ENCODE measurements at places on chromosomes 5 and 9.

GRCh38 chr5:119400245-119400644 is 44.4 kb downstream of the TNFAIP8 start:
- DNase-seq: peak; percentile 32

DNA sequence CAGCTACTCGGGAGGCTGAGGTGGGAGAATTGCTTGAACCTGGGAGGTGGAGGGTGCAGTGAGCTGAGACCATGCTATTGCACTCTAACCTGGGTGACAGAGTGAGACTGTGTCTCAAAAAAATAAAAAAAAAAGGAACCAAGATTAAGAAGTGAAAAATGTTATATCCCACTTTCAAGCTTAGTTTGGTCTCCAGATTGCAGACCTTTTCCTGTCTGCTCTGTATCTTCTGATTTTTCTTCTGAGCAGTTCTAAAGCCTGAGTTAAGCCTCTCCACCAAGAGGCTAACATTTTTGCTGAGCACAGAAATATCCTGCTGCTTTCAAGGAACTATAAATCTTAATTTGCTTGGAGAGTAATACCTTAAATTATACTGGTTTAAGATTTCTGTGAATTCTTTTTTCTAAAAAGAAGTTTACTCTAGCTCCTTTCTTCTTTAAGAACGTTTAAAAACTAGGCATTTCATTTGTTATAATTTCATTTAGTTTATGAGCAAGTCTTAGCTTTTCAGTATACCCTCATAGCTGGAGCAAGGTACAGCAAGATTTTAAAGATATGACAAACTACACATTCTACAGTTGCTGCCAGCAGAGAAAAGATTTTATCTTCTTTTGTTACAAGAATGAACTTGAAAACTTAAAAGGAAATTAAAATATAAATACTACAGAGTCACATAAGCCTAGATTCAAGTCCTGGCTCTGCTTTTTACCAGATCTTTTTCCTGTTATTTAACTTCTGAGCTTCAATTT is 55.0 kb downstream of the GARNL3 start:
- no peak for DNase-seq

DNA sequence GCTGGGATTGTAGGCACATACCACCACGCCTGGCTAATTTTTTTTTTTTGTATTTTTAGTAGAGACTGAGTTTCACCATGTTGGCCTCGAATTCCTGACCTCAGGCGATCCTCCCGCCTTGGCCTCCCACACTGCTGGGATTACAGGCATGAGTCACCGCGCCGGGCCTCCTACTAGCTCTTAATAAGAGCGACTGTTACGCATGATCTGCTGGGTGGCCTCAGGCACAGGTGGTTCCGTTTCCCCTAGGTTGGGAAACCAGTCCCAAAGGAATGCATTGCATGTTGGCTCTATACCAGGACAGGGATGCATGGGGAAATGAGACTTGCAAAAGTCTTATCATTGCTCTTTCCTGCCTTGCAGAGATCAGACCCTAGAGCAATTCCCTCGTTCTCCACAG is 184.7 kb upstream of the PPP1R26 start:
- no peak for DNase-seq

DNA sequence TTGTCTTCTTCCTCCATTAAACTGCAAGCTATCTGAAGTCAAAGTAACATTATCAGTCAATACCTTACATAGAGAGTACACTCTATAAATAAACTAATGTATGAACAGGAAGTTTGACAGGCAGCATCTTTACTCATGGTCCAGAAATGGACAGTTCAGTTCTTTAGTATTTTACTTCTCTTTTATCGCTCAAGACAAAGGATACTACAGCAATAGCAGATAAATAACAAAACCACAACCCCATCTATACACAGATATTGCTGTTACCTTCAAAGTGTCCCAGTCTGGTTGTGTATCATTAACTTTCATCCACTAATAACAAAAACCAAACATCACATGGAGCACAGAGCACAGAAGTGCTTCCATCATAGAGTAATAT is 46.4 kb downstream of the SEMA5A start:
- no peak for DNase-seq

GRCh38 chr5:134561871-134562296 is 36.4 kb downstream of the JADE2 start:
- no peak for DNase-seq

GRCh38 chr9:135879619-135880018 is 27.7 kb downstream of the CAMSAP1 start:
- no peak for DNase-seq

DNA sequence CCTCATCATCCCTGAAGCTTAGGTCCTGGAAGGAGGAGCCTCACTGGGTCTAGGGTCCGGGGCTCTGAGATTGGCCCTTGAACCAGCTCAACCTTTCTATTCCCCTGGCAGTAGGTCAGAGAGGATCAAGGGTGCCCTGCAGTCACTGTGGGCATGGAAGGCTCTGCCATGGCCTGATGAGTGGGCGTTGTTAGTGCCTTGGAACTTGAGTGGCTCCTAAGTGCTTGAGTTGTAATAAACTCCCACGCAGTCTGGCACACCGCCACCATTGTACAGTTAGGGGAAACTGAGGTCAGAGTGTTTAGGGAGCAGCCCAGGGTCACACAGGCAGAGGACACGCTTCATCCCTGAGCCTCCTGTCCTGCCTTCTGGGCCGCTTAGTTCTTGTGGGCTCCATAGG is 10.4 kb upstream of the SYNPO start:
- DNase-seq: no peak

DNA sequence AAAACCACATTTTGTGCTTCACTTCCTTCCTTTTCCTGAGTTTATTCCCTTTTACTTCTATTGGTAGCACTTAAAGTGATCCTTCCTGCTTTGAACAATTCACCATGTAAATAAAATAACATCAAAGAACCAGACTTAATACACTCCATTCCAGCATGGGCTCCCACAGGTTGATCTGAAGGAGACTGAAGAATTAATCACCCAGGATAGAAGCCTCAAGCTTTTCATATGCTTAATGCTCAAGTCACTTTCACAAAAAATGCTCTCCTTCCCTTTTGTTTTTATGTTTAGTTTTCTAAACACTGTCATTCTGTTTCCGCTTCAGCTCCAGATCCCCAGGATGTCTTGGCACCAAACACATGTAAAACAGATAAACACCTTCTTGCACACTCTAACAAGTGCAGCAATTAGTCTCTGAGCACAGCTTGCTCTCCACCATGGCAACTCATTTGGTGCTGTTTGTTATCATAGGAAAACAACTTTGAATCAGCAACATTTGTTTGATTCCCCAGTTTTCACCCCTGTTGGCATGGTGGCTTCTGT is 37.0 kb downstream of the DMRTA1 start:
- DNase-seq: no peak

DNA sequence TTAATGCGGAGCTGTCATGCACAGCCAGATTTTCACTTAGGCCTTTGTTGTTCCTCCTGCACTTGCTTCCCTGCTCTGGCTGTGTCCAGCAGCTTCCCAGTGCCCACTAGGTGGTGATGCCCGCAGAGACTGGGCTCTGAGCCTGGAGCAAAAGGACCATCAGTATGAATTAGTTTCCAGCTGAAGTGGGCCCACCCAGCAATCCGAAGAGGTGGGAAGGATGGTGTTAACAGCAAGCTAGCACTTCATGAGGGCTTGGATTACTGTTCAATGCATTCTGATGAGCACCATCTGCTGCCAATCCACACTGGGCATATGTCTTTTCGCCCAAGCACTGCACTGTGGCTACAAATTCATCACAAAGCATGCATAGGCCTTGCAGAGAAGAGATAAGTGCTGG is 459.1 kb downstream of the SPOCK1 start:
- DNase-seq: no peak

DNA sequence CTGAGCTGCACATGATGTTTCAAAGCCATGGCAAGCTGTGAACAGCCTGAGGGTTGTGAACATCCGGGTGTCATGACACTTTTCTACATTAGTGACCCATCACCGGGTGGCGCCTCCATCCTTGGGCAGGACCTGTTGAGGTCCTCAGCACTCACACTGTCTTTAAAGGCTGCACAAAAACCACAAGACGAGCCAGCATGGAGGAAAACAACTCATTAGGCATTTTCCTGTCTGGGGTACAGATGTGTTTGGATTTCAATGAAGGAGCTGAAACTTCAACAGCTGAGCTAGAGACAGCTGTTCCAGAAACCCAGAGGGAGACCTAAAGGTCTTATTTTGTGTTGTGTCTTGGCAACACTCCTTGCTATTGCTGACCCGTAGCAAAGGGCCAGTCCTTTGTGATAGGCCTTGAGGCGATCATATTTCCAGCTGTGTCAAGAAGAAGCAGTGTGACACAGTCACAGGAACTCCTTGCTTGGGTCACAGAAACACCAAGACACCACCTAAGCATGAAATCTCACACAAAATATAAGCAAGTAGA is 151.8 kb upstream of the VLDLR start:
- no peak for DNase-seq

DNA sequence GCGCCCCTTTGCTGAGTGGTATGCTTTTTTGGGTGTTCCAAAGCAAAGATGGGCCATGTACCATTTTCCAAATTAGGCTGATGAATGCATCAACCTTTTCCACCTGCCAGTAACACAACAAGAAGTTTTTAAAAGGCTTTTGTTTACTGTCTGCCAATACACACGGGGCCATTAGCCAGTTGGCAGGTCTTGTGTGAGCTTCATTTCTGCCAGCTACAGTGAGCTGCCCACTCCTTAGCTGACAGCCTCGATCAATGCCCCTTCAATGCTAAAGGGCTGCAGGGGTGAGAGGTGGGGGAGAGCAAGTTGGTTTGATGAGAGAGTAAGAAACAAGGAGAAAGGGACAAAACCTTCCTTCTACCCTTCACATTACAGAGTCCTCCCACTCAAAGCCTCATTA is 128.7 kb downstream of the C5orf15 start:
- no peak for DNase-seq

DNA sequence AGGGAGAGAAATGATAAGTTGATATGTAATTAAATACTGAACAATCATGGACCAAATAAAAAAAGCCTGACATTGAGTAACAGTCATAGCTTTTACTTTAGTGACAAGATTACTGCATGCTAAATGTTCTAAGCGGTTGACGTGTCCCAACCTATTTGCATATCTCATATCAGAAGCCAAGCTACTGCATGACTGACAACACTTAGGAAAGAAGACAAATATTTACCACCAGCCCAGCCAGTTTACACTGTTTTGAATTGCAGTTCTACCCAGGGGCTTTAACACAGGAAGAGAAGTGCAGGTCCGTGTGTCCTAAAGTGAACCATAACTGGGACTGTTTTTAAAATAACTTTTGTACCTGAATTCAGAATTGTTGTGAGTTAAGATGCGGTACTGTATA is 219.9 kb downstream of the PRDM9 start:
- no peak for DNase-seq

DNA sequence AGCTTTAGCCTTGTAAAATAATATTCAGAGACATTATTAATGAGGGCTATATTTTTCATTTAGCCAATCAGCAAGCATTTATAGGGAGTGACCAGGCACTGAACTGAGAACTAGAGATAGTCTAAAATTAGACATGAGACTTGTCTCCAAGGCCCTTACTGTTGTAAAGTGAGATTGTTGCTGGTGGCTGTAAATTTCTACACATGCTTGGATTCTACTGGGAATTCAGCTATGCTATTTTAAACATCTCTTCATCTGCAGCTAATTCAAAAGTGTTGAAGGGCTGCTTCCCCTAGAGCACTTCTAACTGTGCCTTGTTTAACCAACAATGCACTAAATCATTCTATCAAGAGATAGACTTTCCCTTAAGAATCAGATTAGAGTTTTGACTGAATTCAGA is 67.4 kb downstream of the CHSY3 start:
- DNase-seq: no peak

DNA sequence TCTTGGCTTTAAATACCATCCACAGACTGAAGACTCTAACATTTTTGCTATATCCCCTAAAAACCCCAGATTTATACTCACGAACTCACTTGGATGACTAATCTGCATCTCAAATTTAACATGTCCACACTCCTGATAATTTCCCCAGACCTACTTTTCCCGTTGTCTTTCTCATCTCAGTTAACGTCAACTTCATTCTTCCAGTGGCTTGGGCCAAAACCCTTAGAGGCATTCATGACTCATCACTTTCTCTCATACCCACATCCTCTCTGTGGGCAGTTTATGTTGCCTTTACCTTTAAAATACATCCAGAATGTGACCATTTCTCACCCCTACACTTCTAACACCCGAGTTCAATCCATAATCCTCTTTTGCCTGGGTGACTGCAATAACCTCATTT is 96.7 kb downstream of the EDIL3 start:
- DNase-seq: no peak

All from NCI-H187 (cell line).